ENCODE measurements at places on chromosomes 1 and 21. TPM values are rescaled to one million over a fixed set of nuclear protein-coding genes. Genes with fewer than 3 reads are reported as not detected.

Gene KCNN3
- polyA plus RNA-seq, result 6.3 TPM

Gene ARHGAP29
- 74.7 TPM for polyA plus RNA-seq

Gene PADI3
- polyA plus RNA-seq, result 0.09 TPM

Gene JMJD4
- polyA plus RNA-seq, result 14.3 TPM

Gene MPL
- polyA plus RNA-seq, result 0.72 TPM

- DNase-seq, result no peak
Measured at GRCh38 chr1:94721240-94721639, 98.9 kb upstream of the SLC44A3 start.

GRCh38 chr1:48025076-48025475, 27.9 kb upstream of the TRABD2B start:
- DNase-seq, result no peak

DNA sequence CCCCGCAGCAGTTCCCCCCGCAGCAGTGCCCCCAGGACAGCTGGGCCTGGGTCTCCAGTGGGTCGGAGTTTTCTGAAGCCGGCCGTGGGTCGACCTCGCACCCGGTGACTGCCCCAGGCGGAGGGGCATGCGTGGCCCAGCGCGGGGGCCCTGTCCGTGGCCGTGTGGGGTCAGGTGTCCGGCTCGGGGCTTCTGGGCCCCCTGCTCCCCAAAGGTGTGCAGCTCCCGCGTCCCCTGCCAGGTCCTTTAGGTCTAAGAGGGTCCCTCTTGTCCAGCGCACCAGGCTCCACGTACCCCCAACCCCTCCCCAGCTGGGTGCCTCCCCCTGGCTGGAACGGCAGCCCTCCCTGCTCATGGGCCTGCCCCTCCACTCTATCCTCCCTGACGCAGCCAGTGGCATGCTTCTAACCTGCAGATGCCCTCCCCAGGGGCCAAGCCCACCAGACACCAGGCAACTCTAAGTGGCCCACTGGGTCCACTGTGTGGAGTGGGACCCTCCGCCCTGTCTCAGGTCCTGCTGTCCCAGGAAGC, 5.9 kb upstream of the HES4 start:
- DNase-seq, result no peak

GRCh38 chr21:26659182-26659581, 86.1 kb upstream of the CYYR1 start:
- DNase-seq, result no peak

- no peak for DNase-seq
Measured at GRCh38 chr1:208201229-208201628, 43.0 kb downstream of the PLXNA2 start.

- DNase-seq, result no peak
Measured at GRCh38 chr1:119831027-119831426, 19.8 kb upstream of the REG4 start.

All from left renal pelvis (tissue), 4 donors.